HFFc6 (cell line): ENCODE measurements at places on chromosomes 4 and X. TPM values are rescaled to one million over a fixed set of nuclear protein-coding genes. Genes with fewer than 3 reads are reported as not detected.

DNA sequence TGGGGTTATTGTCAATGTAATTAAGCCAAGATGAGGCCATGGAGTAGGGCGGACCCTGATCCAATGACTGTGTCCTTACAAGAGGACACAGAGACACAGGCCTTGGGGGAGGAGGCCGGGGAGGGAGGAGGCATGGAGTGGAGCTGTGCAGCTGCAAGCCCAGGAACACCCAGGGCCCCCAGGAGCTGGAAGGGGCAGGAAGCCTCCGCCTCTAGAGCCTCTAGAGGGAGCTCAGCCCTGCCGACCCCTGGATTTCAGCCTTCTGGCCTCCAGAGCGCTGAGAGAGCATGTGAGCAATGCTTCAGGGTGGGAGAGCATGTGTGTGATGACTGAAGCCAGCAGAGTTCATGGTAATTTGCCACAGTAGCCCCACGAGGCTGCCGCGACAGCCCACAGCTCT, 234.6 kb downstream of the AFAP1 start:
- DNase-seq: no peak
- H3K36me3 ChIP-seq: no peaks in the 10 kb centered on the region
- H3K27ac ChIP-seq: no peak overlapping the region
- H3K27me3 ChIP-seq: peaks cover 11% of the 10 kb centered on the region
- H3K4me3 ChIP-seq: no peak overlapping the region

GRCh38 chr4:143336781-143337599, at the start of gene GAB1:
Gene GAB1 (plus strand): TSS chr4:143336876. CDS start chr4:143337189, 313 bp downstream.
- peaks cover 16% of the 10 kb centered on the region for H3K4me1 ChIP-seq
- no peaks in the 10 kb centered on the region for H3K36me3 ChIP-seq
- H3K4me3 ChIP-seq: peak within 1 kb of the TSS; percentile 97

GRCh38 chr4:184200296-184200695, 17.4 kb downstream of the ENPP6 start:
- H3K4me3 ChIP-seq: no peak overlapping the region
- H3K36me3 ChIP-seq: no peaks in the 10 kb centered on the region
- H3K4me1 ChIP-seq: no peaks in the 10 kb centered on the region

Gene PHOX2B
- total RNA-seq: not detected in 2 replicates

- DNase-seq: no peak
- no peak overlapping the region for H3K27ac ChIP-seq
- no peaks in the 10 kb centered on the region for H3K27me3 ChIP-seq
- H3K4me1 ChIP-seq: no peaks in the 10 kb centered on the region
- no peaks in the 10 kb centered on the region for H3K36me3 ChIP-seq
Measured at GRCh38 chr4:72118017-72118416, 86.2 kb downstream of the NPFFR2 start.

Gene PFKFB1
- total RNA-seq: not detected in 3 replicates

DNA sequence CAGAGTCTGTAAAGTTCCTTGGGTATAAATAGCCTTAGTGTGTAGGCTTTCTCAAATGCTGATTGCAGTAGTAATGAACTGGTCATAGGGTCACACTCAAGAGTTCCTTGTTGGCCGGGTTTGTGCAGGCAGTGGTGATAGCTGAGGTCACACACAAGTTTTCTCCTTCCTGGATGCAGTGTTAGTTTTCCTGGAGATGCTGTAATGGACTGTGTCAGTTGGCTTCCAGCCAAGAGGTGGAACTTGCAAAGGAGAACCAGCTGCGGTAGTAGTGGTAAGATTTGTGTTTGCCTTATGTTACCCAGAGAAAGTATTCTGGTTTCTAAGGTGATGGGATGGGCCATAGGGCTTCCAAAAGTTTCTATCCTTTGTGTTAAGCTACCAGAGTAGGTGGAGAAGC, 409.8 kb upstream of the FRG1 start:
- H3K4me3 ChIP-seq: no peak overlapping the region
- no peaks in the 10 kb centered on the region for H3K4me1 ChIP-seq
- H3K27me3 ChIP-seq: no peaks in the 10 kb centered on the region
- DNase-seq: no peak
- no peak overlapping the region for H3K27ac ChIP-seq
- 0 out of 2 replicates have a peak, but pooled peaks cover 5% of the 10 kb centered on the region for H3K36me3 ChIP-seq

DNA sequence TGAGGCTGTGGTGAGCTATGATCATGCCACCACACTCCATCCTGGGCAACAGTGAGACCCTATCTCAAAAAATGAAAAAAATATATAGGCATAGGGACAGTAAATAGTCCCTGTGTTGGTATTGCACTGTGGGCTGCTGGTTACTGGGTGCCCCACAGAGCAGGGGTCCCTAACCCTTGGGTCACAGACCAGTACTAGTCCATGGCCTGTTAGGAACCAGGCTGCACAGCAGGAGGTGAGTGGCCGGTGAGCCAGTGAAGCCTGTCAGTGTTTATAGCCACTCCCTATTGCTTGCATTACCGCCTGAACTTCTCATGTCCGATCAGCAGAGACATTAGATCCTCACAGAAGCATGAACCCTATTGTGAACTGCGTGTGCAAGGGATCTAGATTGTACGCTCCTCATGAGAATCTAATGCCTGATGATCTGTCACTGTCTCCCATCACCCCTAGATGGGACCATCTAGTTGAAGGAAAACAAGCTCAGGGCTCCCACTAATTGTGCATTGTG, 106.5 kb downstream of the TNIP2 start:
- H3K4me3 ChIP-seq: no peak overlapping the region
- H3K27ac ChIP-seq: no peak overlapping the region
- peaks cover 6% of the 10 kb centered on the region; the same call in 1 of the 2 replicates for H3K4me1 ChIP-seq
- peaks cover 14% of the 10 kb centered on the region for H3K36me3 ChIP-seq

- H3K36me3 ChIP-seq: no peaks in the 10 kb centered on the region
- H3K27ac ChIP-seq: no peak overlapping the region
- H3K27me3 ChIP-seq: peaks cover 2% of the 10 kb centered on the region; the same call in 1 of the 2 replicates
- H3K4me1 ChIP-seq: no peaks in the 10 kb centered on the region; the same call in 1 of the 2 replicates
- H3K4me3 ChIP-seq: no peak overlapping the region
Measured at GRCh38 chrX:31516527-31516926, 444.7 kb upstream of the FTHL17 start.

DNA sequence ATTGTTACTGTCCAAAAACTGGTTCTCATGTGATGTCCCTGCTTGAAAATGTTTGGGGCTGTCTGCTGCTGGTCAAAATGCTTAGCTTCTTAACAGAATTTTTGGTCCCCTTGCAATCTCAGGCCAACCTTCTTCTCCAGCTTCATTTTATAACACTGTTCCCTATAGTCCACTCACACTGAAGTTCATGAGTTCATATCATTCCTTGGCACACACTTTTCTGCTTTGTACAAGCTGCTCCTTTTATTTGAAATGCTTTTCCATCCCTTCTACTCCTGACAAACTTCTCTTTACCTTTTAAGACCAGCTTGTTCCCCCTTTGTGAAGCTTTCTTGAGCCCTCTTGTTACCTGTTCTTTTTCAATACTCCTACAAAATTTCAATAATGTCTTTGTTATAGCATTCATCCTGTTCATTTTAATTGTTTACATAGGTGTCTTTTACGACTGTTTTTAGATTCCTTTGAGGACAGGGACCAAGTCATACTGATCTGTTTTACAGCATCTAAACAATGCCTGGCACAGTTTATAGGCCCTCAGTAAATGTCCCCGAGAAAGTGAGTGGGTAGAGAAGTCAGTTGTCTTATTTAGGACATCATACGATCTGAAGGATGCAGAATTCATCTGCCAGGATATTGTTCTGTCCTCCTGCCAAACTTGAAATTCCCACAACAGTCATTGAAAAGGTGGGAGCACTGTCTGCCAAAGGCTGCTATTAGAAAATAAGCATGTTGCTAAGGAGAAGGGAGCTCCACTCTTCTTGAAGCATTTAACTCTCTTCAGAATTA, 134.4 kb upstream of the BMPR1B start:
- peak overlapping the region; percentile 6; the same call in 1 of the 2 replicates for H3K27ac ChIP-seq
- no peak for DNase-seq
- H3K27me3 ChIP-seq: peaks cover 5% of the 10 kb centered on the region
- H3K36me3 ChIP-seq: peaks cover 24% of the 10 kb centered on the region
- no peak overlapping the region for H3K4me3 ChIP-seq
- peaks cover 4% of the 10 kb centered on the region for H3K4me1 ChIP-seq

- H3K27me3 ChIP-seq: no peaks in the 10 kb centered on the region
- DNase-seq: no peak
- H3K4me1 ChIP-seq: no peaks in the 10 kb centered on the region
- no peak overlapping the region for H3K4me3 ChIP-seq
- H3K36me3 ChIP-seq: no peaks in the 10 kb centered on the region
Measured at GRCh38 chr4:59200992-59201391, 1999.1 kb upstream of the ADGRL3 start.

- no peak for DNase-seq
- H3K36me3 ChIP-seq: no peaks in the 10 kb centered on the region
- H3K27me3 ChIP-seq: no peaks in the 10 kb centered on the region; the same call in 1 of the 2 replicates
Measured at GRCh38 chr4:136935305-136935704, 597.0 kb downstream of the PCDH18 start.

GRCh38 chrX:119194621-119195020, 41.5 kb upstream of the PGRMC1 start:
- H3K27me3 ChIP-seq: peaks cover 25% of the 10 kb centered on the region
- H3K4me3 ChIP-seq: no peak overlapping the region
- H3K36me3 ChIP-seq: no peaks in the 10 kb centered on the region
- H3K4me1 ChIP-seq: no peaks in the 10 kb centered on the region
- DNase-seq: peak; percentile 3

DNA sequence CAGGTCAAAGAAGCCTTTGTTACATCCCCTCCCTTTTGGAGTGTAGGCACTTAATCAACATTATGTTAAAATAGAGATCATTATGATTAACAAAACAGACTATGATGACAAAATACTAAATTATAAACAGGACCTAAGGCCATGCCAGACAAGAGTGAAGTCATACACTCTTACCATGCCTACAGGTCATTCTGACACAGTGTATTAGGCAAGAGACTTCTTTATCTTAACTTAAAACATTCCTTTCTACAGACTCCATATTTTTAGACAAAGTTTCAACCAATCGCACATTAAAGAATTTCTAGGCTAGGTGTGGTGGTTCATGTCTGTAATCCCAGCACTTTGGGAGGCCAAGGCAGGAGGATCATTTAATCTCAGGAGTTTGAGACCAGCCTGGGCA, 128.6 kb upstream of the SLC34A2 start:
- no peak overlapping the region for H3K27ac ChIP-seq
- DNase-seq: no peak
- no peak overlapping the region for H3K4me3 ChIP-seq
- H3K4me1 ChIP-seq: no peaks in the 10 kb centered on the region
- no peaks in the 10 kb centered on the region for H3K36me3 ChIP-seq

- peak; percentile 16 for DNase-seq
- no peaks in the 10 kb centered on the region for H3K36me3 ChIP-seq
- peaks cover 3% of the 10 kb centered on the region for H3K27me3 ChIP-seq
- no peak overlapping the region for H3K27ac ChIP-seq
- H3K4me3 ChIP-seq: no peak overlapping the region
- H3K4me1 ChIP-seq: peaks cover 43% of the 10 kb centered on the region
Measured at GRCh38 chr4:86493460-86493859, 100.7 kb upstream of the PTPN13 start.
